ENCODE measurements at places on chromosomes 4 and X.

- DNase-seq: no peak
These were observed 345.9 kb downstream of the ADGRL3 start for GRCh38 chr4:61545902-61546480.

DNA sequence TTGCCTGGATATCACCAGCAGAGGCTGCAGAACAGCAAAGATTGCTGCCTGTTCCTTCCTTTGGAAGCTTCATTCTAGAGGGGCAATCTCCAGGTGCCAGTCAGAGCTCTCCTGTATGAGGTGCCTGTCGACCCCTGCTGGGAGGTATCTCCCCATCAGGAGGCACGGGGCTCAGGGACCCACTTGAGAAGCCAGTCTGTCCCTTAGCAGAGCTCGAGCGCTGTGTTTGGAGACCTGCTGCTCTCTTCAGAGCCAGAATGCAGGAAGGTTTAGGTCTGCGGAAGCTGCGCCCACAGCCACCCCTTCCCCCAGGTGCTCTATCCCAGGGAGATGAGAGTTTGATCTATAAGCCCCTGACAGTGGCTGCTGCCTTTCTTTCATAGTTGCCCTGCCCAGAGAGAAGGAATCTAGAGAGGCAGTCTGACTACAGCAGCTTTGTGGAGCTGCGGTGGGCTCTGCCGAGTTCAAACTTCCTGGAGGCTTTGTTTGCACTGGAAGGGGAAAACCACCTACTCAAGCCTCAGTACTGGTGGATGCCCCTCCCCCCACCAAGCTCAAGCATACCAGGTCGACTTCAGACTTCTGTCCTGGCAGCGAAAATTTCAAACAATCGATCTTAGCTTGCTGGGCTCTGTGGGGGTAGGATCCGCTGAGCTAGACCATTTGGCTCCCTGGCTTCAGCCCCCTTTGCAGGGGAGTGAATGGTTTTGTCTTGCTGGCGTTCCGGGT, 57.9 kb downstream of the DKK2 start:
- DNase-seq: no peak

DNA sequence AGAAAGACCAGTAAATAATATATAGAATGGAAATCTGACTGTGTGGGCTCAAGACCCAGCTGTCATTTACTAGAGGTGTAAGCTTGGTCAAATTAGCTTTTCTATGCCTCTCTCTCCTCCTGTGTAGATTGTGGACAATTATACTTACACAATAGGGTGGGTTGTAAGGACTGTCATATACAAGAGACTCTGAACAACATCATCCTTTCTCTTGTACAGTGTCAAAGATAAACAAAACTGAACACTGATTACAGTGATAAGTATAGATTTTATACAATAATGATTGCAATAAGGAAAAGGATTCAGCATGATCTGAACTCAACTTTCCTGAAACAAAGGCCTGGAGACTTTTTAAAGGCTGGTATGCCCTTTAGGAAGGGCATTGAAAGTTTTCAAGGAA, 429.2 kb upstream of the HS3ST1 start:
- DNase-seq: no peak

DNA sequence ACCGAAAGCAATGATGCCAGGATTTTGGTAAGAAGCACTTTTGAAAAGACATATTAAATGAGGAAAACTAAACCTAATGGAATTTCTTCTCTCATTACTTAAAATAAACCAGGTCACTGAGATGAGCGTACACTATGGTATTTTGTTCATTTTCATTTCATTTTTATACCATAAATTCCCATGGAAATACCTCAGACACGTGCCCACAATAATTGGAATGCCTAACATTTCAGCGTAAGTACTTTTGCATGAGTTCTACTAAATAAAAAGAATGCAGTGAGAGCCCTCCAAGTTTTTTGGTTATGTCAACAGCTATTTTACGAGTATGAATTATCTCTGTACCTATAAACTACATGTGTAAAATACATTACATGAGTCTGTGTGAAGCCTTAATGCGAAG, 3.2 kb downstream of the CAMK2D start:
- DNase-seq: no peak

DNA sequence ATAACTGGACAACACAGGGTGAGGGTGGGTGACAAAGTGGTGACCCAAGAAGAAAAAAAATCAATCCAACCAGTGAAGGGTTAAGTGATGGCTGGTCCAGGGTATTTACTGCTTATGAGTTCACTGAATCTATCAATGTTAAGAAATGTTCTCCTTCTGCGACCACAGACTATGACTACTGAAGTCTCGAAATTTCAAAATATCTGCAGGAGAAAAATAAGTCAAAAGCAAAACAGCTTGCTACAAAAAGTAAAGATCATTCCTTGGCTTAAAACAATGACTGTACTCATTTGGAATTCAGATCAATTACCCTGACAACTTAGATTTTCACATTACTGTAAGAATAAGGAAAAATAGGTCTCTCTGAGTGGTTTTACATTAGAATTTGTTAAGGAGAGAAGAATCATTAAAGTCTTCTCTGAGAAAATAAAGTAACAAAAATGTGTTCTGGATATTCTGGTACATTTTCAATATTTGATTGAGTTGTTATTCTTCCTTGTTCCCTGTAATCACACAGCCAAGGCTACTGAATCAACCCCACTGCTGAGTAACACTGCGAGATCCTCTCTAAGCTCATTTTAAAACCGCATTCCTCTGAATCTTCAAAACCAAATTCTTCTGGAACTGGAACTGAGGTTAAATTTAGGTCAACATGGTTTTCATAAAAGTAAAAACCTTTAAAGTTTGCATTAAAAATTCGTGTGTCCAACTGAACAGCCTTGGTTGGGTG, 22.7 kb downstream of the SMPX start:
- no peak for DNase-seq

DNA sequence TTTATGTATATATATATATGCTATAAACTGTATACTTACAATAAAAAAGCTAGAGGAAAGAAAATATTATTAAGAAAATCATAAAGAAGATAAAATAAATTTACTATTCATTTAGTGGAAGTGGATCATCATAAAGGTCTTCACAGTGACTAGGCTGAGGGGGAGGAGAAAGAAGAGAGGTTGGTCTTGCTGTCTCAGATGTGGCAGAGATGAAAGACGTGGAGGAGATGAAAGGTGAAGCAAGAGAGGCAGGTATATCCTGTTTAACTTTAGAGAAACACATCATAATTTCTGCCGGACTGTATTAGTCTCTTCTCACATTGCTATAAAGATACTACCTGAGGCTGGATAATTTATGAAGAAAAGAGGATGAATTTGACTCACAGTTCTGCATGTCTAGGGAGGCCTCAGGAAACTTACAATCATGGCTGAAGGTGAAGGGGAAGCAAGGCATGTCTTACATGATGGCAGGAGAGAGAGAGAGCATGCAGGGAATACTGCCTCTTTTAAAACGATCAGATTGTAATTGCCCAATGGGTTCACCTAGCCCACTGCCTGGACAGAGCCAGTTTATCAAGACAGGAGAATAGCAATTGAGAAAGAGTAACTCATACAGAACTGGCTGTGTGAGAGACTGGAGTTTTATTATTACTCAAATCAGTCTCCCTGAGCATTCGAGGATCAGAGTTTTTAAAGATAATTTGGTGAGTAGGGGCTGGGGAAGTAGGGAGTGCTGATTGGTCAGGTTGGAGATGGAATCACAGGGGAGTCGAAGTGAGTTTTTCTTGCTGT, 22.1 kb upstream of the RRAGB start:
- DNase-seq: no peak

GRCh38 chr4:108700081-108700757, 49.8 kb downstream of the OSTC start:
- no peak for DNase-seq

- DNase-seq: no peak
These were observed 95.4 kb downstream of the NYX start for GRCh38 chrX:41542536-41542935.

- no peak for DNase-seq
These were observed 184.5 kb downstream of the ARHGAP10 start for GRCh38 chr4:147916351-147916750.

- DNase-seq: peak; percentile 24
These were observed 999.0 kb upstream of the ADGRL3 start for GRCh38 chr4:60201052-60201673.

DNA sequence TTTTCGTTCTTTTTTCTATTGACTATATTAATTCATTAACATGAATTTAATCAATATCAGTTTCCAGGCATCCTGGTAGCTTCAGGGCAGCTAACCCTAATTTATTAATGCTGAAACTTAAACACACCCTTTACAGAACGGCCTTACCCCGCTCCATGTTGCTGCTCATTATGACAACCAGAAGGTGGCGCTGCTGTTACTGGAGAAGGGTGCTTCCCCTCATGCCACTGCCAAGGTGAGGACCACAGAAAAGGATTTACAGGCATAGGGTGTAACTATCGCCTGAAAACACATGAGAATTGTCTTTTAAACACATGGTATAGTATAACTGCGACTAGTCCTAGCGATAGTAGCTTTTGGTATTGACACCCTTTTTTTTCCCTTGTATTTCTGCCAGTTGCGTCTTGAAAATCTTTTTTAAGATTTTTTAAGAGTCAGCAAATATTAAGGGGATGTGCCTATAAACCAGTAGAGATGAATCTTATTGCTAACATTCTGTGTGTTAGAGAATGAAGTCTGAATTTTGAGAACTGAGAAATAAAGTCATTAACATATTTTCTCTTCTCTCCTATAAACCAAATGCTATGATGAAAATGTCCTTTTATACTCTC, 229.0 kb downstream of the ANK2 start:
- DNase-seq: peak; percentile 15

DNA sequence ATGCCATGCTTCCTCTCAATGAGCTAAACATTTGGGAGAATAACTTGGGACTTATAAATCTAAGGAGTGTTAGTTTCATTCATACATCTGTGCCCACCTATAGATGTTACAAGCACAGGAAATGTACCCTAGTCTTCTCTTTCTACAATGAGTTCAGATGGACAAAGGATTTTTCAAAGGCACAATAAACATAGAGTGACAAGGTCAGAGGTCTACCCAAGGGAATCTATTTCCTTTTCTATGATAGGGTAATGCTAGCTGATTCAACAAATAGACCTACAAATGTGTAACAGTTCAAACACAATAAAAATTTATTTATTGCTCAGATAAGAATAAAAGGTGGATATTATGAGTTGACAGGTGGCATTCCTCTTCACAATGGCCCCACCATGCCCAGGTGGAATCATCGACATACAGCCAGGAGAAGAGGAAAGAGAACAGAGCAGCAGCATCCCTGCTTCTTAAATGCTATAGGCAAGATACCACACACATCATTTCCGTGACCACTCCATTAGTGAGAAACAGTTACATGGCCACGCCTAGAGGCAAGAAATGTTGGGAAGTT, 421.8 kb downstream of the HNRNPD start:
- no peak for DNase-seq

DNA sequence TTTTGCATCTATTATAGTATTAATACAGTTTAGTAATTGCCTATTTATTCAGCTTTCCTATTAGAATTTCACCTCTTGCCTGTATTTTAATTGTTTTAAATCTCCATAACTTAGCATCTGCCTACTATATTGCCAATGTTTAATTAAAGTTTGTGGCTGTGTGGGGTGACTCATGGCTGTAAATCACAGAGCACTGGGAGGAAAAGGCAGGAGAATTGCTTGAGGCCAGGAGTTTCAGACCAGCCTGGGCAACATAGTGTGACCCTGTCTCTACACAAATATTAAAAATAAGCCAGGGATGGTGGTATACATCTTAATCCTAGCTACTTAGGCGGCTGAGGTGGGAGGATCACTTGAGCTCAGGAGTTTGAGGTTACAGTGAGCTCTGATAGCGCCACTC, 14.5 kb upstream of the CCSER1 start:
- DNase-seq: no peak

GRCh38 chr4:99339172-99339571, 13.4 kb downstream of the ADH1C start:
- DNase-seq: no peak

GRCh38 chr4:52791936-52792335, 40.7 kb upstream of the ERVMER34-1 start:
- no peak for DNase-seq

DNA sequence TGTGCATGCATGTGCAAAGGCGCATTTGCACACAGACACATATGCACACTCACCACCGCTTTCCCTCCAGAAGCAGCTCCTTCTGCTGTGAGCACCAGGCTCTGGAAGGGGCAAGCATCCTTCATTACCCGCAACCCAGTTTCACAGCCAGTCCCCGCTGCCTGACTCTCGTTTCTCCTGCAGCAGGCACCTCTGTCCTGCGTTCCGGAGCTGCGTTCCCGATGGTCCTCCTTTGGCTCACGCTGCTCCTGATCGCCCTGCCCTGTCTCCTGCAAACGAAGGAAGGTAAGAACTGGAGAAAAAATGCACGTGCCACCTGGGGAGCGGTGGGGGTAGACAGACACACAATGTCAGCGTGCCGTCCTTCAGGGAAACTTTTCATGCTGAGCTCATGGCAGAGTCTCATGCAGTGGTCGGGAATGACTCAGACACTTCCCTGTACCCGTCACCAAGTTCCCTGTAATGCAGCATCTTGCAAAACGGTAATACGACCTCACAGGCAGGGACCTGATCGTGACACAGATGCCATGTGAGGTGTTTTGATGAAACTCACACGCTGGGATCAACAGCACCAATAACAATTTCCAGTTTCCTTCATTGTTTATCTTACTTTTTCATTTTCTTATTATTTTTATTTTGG, 5.1 kb downstream of the IL3RA start:
- DNase-seq: no peak

GRCh38 chrX:16873106-16873505, 2.9 kb upstream of the RBBP7 start:
- no peak for DNase-seq

DNA sequence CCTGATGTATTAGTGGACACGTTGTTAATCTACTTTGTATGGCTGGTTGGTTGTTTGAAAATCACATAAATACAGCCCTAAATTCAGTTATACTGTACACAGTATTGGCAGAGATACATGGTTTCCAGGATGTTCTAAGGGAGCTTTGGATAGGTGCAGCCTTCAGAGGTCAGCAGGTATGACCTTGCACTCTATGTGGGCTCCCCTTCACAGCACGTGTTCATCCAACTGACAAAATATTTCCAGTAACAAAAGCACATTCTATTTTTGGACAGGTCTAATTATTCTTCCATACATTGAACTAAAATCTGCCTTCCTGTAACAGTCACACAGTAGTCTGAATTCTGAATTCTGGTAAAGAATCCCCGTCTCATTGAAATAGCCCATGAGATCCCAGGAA, 92.8 kb upstream of the RAPGEF2 start:
- no peak for DNase-seq

- DNase-seq: no peak
These were observed 43.0 kb downstream of the TFDP3 start for GRCh38 chrX:133175162-133175561.

DNA sequence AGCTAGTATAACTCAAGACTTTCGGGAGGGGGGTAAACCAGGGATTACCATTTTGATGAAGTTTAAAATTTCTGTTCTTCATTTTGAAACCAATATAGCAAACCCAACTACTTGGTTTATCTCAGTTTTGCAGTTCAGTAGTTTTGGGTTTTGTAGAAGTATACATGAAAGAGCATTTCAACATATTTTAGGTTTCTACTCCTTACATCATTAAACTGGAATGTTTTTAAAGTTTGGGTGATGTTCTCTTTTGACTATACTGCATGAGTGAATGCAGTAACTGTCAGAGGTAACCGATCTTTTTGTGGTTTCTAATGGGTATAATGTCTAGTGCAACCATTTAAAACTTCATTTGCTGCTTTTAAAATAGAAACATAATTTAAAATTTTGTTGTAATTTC, 248.3 kb upstream of the MAD2L1 start:
- DNase-seq: no peak

- DNase-seq: no peak
These were observed 9.3 kb downstream of the CCDC160 start for GRCh38 chrX:134246282-134246681.
